ENCODE measurements at places on chromosomes 1 and 21.

DNA sequence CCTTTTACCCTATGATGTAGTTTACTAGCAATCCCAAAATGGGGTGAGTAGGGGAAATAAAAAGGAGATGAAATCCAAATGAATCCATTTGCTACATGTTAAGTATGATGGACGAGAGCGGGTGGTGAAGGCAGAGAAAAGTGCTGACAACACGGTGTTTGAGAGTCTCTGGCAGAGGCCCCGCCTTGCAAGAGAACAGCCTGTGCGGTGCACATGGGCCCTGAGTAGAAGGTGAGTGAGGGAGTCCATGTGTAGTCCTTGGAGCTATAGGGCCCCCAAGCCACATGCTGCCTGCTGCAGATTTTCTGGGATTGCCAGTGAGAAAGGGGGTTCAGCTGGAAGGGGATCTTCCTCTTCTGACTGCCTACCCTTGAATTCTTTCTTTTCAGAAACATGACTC lies 177.1 kb downstream of the TNR start:
- no peak for DNase-seq

DNA sequence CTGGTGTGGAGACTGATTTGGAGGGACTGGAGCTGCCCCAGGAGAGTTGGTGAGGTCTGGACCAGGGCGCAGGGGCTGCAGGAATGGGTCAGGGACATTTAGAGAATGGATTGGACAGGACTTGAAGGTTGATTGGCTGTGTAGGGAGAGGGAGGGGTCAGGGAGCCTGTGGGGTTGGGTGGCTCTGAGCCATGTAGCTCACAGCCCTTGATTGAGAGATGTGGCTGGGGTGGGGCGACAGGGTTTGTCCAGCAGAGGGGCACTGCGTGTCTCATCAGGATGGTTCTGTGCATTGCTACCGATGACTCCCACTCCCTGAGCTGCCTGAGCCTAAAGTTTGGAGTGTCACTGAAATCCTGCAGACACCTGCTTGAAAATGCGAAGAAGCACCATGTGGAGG lies 12.1 kb downstream of the AZIN2 start:
- DNase-seq: no peak

DNA sequence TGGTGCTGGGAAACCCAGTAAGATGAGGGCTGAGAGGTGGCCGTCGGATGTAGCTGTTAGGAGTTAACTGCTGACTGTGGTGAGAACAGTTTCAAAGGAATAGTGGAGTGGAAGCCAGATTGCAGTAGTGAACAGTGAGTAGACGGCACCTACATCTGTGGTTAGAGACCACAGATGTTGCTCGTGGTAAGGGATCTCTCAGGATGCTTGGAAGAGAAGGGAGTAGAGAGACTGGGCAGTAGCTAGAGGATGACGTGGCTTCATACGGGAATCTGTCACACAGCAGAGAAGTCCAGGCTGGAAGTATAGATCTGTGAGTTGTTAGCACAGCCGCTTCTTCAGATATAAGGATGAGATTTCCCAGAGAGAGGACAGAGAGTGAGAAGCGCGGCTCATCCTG lies 7.8 kb upstream of the ARTN start:
- no peak for DNase-seq

DNA sequence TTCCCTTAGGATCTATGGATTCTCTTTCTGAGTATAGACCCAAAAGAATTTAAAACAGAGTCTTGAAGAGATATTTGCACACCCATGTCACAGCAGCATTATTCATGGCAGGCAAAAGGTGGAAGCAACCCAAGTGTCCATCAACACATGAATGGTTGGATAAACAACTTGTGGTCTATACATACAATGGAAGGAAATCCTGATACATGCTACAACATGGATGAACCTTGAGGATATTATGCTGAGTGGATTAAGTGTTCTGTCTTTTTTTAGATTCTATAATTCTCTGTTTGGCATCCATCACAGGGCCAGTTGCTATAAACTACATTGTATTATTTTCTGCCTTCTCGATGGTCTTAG lies 39.8 kb downstream of the PTPN14 start:
- no peak for DNase-seq

- DNase-seq: no peak
Measured at GRCh38 chr1:163069142-163069541, at the start of gene RGS4. RGS4 (plus strand) TSS chr1:163069361; CDS start chr1:163069485, 124 bp downstream.

DNA sequence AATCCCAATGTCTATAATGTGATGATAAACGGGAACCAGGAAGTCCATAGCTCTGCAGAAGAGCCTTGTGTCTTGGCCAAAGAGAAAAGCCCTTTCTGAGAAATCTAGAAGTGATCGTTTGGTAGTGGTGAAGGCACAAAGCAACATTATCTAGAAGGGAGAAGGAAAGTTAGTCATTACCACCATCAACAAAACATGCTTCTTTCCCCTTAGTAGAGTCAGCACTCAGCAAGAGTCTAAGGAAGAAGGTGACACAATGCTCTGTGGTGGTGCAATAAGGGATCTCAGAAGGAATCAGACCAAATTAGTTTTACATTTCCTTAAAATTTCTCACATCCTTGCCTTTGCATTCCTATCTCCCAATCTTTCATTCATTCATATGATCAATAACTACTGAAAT lies 134.4 kb upstream of the PRDX6 start:
- no peak for DNase-seq

DNA sequence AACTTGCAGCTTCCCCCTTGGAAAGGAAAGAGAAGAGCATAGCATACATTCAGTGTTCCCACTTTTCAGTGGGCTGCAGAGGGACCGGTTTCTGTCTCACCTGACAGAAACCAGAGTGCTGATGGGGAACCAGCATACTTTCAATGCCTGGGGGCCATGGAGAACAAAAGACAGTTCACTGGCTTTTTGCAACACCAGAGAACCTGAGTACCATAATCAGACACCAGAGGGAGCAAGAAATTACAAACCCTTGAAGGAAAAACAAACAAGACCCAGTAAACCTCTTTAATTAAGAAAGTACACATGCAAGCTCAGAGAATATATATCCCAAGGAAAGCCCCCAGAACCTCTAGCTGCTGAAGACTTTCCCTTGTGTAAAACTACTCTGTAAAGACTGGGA lies 51.1 kb downstream of the CSMD2 start:
- no peak for DNase-seq

DNA sequence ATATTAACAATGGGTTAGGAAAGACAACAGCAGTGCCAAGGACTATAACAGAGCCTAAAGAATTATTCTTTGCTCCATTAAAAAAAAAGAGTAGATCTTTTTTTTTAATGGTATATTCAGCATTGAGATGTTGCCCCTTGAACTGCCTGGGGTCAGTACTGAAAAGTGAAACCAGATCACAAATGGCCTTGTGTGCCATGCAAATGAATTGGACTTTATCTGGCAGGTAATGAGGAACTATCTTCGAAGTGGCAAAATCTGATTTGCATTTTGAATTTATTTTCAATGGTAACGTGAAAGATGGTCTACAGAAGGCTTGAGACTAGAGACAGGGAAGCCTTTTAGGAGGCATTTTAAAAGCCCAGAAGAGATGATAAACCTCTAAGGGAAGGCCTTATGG lies 21.4 kb upstream of the PKN2 start:
- no peak for DNase-seq
